ENCODE measurements at places on chromosomes 13 and 19. TPM values are rescaled to one million over a fixed set of nuclear protein-coding genes. Genes with fewer than 3 reads are reported as not detected.

GRCh38 chr19:6041991-6042481 lies 64.1 kb upstream of the RANBP3 start:
- DNase-seq, result no peak

DNA sequence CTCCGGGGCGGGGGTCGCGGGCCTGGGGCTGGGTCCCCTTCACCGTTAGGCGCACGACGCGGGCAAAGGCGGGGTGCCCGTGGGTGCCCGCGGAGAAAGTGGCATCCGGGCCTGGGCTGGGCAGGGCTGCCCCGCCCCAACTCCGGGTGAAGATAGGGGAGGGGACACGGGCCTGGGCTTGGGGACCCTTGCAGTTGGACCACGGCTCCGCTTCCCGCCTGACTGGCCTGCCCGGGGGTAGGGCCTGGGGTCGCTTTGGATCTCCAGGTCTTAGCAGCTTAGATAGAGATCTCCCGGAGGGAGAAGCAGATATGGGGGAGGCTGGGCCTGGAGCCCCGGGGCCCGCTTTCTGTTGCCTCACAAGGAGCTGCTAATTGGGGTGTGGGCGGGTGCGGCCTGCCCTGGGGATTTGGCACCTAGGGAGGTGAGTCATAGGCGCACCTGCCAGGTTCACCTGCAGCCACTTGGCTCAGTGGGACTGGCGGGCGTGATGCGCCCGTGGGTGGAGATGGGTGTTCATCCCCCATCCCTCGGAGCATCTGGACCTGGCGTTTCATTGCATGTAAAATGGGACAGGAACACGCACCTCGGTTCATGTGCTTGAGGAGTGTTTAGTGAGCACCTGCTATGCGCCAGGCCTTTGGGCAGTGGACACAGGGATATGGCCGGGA lies 585 bp downstream of the MAP1S start:
- DNase-seq, result peak; percentile 61

DNA sequence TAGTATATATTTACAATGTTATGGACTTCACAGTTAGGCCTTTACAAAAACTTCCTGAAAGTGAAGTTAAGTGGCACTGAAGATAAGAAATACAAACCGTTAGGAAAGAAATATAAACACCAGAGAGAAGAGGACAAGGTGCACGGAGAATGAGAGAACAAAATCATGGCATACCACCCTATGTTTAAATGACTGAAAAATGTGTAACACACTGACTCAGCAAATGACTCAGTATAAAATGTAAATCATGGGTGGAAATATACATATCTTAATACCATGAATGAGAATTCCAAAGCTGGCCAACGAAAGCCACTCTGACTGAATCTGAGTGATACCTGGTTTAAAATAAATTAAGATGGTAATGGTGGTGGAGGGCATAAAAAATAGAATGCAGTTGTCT lies 260.8 kb downstream of the DNAJC15 start:
- no peak for DNase-seq

GRCh38 chr13:53010374-53011105 lies 18.1 kb upstream of the OLFM4 start:
- DNase-seq, result peak; percentile 69

DNA sequence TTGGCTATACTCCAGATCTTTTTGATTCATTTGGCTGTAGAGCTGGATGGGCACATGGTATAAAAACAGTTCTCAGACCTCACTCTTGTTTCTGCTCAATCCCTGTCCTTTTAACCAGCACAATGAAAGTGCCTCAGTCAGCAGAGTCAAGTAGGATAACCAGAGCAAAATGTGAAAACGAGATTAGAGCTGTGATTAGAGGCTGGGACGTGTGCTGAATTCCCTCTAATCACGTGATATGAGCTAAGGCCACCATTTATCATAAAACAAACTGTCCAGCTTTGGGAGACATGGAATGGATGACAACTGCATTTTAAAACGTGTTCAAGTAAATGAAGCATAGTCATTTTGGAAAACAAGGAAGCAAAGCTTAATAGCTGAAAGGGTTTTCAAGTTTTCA lies 54.1 kb downstream of the GJA3 start:
- no peak for DNase-seq

GRCh38 chr19:17086834-17087233 lies 11.3 kb downstream of the MYO9B start:
- DNase-seq, result no peak

DNA sequence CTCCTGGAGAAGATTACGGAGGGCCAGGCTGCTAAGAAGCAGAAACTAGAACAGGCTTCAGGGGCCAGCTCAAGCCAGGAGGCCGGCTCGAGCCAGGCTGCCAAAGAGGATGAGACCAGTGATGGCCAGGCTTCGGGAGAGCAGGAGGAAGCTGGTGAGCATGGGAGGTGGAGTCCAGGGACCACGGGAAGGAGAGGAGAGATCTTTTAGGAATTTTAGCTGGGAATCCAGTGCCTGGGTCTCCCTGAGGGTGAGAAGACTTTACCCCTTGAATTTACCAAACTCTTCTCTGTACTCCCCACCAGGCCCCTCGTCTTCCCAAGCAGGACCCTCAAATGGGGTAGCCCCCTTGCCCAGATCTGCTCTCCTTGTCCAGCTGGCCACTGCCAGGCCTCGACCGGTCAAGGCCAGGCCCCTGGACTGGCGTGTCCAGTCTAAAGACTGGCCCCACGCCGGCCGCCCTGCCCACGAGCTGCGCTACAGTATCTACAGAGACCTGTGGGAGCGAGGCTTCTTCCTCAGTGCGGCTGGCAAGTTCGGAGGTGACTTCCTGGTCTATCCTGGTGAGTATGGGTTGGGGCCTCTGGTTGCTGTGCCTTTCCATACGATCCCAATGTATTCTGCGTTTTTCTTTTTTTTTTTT lies 824 bp downstream of the TSEN34 start:
- DNase-seq, result peak; percentile 46

Gene F2RL3
- total RNA-seq, result 2.6 TPM

GRCh38 chr13:45518525-45519245 lies 53.9 kb downstream of the COG3 start:
- DNase-seq, result no peak

DNA sequence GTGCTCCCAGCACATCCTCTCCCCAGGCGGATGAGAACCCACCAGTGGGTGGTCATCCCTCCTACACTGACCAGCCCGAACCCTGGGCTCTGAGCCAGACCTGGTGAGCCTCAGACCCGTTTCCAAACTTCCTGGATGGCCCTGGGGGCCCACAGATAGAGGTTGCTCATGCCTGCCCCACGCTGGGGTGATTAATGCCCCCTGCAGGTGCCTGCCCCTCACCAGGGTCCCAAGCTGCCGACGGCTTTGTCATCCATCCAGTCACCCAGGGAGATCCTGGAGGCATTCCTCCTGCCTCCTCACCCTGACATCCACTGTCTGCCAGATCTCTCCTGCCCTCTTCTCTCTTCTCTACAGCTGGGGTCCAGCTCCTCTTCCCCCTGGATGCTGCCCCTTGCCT lies 28.4 kb upstream of the PLA2G4C start:
- DNase-seq, result no peak

DNA sequence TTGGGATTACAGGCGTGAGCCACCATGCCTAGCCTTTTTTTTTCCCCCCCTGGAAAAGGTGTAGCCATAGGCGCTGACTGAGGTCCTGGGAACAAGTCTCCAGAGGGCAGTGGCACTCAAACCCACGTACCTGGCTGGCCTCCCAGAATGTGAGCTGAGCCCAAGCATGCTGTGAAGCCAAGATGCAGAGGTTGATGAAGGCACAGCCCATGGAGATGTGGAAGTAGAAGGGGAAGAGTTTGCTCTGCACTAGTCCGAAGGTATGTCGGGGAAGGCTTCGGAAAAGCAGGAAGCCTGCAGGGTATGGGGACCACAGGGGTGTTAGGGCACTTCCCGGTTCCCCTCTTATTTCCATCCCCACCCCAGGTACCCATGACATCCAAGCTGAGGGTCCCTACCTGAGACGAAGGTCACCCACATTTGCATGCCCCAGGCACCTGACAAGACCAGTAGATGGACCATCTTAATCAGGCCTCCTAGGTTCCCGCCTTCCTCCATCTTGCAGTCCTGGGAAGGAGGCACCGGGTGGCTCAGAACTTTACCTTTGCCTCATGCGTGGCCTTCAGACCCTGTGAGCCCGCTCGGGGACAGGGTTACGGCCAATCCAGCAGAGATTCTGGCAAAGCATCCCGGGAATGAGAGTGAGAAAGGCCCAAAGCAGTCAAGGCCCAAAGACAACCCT lies 805 bp downstream of the TMEM205 start:
- DNase-seq, result no peak

DNA sequence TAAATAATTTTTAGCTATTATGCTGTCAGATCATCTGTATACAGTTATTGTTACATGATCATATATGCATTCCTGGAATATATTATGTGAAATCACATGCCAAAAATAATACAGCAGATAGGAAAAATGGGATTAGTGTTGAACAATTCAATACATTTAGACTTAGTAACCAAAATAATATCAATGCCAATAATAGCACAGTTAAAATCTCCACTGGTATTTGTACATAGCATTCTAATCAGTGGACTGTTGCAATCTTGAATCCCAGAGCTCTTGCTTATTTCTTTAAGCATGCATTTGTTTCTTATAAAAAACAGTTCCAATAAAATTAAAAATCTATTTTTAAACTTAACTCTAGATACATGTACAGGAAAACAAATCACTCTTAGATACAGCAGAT lies 2772.2 kb downstream of the PCDH9 start:
- no peak for DNase-seq

- no peak for DNase-seq
Observed at GRCh38 chr13:64248371-64249065, 2832.9 kb upstream of the PCDH20 start.

DNA sequence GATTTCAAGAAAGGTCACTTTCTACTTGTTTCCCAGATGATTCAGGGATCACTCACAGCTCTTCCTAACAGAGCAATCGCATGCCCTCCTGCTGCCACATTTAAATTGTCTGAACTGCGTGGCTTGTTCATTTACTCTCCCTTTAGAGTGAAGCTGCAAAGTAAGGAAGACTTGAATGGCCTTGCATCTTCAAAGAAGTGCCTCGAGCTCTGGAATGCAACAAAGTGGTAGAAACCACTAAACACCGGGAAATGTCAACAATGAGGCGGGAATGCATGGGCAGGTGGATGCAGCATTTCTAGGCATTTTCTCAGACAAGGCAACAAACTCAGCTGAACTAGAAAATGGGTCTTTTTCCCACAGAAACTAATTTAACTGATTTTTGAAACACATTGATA lies 10.3 kb upstream of the DACH1 start:
- DNase-seq, result no peak

DNA sequence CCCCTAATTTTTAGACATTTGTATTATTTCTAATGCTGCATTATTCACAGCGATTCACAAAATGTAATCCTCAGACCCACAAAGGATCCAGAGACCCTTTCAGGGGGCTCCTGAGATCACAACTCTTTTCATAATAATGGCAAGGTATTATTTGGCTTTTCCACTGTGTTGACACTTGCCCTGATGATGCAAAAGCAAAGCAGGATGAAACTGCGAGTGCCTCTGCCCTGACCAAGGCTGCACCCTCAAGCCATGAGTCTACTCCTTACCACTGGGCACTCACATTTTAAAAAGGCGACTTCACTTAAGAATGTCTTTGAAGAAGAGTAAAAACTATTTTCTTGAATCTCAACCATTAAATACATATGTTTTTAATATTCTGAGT lies 11.4 kb downstream of the ELF1 start:
- no peak for DNase-seq

Gene VAV1
- 8.5 TPM for total RNA-seq

- no peak for DNase-seq
Observed at GRCh38 chr19:51311351-51312257, at the start of gene IGLON5. Gene IGLON5, plus strand, starts transcription at chr19:51311644. Its CDS starts 204 bp downstream, at chr19:51311848.

GRCh38 chr19:57587529-57587928 lies 3.6 kb downstream of the ZIK1 start:
- no peak for DNase-seq

- DNase-seq, result no peak
Observed at GRCh38 chr13:88257706-88258105, 586.5 kb downstream of the SLITRK5 start.

Gene PNMA8B
- 0.21 TPM for total RNA-seq

DNA sequence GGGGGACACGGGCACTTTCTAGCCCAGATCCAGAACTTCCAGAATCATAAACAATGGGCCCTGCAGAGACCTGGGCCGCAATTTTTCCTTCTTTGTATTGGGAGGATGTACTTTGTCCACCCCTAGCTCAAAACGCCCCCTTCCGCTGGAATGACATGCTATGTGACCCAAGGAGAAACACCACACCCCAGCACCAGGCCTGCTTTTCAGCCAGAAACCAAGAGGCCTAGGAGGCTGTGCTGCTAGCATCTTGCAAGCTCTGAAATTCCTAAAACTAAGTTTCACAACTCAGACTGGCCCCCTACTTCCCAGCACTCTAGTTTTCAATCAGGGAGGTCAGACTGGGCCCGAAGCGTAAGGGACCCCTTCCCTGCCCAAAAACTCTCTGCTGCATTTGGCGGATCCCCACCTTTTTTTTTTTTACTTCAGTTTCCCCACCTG lies 538 bp downstream of the LSM4 start:
- peak; percentile 85 for DNase-seq

Gene C1QTNF9
- not detected for total RNA-seq

DNA sequence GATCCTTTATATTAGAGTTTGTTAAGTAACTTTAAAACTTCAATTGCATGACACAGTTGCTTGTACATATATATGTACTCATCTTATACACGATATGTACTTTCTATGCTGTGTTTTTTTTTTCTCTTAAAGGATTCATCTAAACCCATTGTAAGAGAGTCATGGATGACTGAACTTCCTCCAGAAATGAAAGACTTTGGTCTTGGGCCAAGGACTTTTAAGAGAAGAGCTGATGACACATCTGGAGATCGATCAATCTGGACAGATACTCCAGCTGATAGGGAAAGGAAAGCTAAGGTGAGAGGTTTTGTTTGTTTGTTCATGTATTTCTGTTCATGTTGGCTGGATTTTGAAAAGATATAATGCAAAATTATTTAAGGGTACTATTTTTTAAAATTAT lies 26.0 kb downstream of the GPALPP1 start:
- no peak for DNase-seq

GRCh38 chr13:33264620-33264978 lies 21.0 kb downstream of the STARD13 start:
- DNase-seq, result no peak

DNA sequence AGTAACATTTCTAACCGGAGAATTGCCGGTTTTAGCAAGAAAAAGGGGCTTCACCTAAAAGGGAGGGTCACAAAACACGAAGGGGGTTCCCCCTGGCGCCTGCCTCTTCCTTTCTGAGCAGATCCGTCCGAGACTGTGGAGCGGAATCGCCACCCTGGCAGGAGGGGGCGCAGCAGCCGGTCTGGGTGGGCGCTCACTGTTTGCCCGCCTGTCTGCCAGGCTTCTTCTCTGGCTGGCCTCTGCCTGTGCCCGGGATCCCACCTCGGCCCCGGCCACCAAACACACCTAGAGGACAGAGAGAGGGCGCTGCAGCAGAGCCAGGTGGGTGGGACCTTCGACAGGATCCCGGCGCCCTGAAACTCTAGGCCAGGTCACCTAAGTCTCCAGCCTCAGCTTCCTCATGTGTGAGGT lies 15.6 kb downstream of the LSM4 start:
- no peak for DNase-seq

Gene PEG3
- total RNA-seq, result 0.92 TPM

Data from left colon (tissue), 2 donors.